ENCODE measurements at places on chromosomes 2 and 18. TPM values are rescaled to one million over a fixed set of nuclear protein-coding genes. Genes with fewer than 3 reads are reported as not detected.

Gene TPO
- not detected for total RNA-seq

Gene CXCR2
- not detected for total RNA-seq

DNA sequence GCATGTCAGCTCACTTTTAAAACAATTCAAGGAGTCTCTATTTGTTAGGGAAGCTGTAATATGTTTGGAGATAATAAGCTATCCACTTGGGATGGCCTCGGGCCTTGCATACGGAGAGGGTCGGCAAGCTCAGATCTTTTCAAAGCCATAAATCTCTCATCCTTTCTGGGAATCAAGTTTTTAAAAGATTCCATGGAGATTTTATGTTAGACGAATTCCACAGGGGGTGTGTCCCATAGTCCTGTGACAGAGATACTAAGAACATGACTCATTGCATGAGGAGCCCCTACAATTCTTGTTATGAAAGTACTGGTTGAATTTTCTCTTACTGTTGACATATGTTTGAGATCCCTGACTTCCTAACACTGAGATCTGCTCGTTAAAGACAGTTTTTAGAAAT, 108.7 kb downstream of the FEZ2 start:
- no peak overlapping the region for H3K4me3 ChIP-seq
- peaks cover 44% of the 10 kb centered on the region for H3K4me1 ChIP-seq
- H3K36me3 ChIP-seq = peaks cover 57% of the 10 kb centered on the region
- no peak for DNase-seq
- no peak overlapping the region for H3K27ac ChIP-seq

Gene POTEC
- total RNA-seq = not detected

Gene MFSD6
- total RNA-seq = 1.4 TPM

DNA sequence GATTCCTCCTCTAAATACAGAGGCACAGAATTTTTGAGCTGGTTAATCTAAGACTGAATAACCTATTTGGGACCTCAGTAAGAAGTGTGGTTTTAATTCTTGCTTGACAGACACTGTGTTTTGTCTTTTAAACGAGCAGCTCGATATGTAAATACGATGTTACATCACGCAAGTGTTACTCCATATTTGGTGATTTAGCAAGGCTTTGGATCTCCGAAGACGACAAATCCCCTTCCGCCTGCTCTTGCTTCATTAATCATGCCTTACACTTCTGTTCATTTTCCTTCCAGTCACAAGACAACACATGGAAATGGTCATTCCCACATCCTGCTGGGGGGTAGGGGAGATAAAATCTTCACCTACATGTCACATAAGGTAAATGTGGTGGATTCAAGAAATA, 9.4 kb downstream of the BCL11A start:
- H3K27ac ChIP-seq = no peak overlapping the region
- H3K36me3 ChIP-seq = no peaks in the 10 kb centered on the region
- DNase-seq = no peak
- no peaks in the 10 kb centered on the region for H3K27me3 ChIP-seq
- H3K4me1 ChIP-seq = no peaks in the 10 kb centered on the region
- no peak overlapping the region for H3K4me3 ChIP-seq

DNA sequence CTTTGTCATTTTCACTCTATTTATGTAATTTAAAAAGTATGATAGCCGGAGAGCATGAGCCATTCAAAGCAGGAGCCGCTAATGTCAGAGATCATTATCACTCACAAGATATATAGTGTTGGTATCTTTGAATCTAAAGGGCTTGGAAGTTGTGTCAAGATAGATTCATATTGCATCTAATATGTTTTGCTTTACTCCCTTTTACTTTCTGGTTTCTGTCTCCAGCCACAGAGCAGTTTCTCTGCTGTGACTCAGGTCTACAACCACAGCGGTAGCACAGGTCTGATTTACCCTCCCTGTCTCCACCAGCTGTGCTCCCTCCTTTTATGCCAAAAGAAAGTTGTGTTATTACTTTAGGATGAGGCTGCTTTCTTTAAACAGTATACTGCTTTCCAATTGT, 424.0 kb downstream of the ARHGAP15 start:
- DNase-seq = no peak
- H3K27me3 ChIP-seq = no peaks in the 10 kb centered on the region
- H3K4me1 ChIP-seq = no peaks in the 10 kb centered on the region
- no peak overlapping the region for H3K27ac ChIP-seq
- no peaks in the 10 kb centered on the region for H3K36me3 ChIP-seq
- no peak overlapping the region for H3K4me3 ChIP-seq

DNA sequence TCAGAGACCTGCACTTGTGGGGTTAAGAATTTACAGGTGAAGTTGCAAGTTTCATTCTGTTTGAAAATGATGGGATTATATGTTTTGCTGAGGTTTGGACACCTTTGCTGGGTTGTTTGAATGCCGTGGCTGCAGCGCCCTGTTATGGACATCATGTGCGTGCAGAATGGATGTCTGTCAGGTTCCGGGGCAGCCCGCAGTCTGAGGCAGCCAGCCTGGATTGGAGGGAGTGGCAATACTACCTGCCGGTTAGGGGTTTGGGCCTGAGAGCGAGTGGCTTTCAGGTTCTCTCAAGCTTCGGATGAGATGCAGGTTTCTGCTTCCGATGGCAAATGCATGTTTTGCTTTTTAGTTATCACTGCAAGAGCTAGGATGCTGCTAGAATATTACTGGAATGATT, 1.1 kb downstream of the CASP8 start:
- H3K27me3 ChIP-seq = no peaks in the 10 kb centered on the region
- no peak for DNase-seq
- H3K4me3 ChIP-seq = no peak overlapping the region
- no peak overlapping the region for H3K27ac ChIP-seq

GRCh38 chr2:205967391-205968075, 118.4 kb downstream of the INO80D start:
- DNase-seq = no peak
- H3K27ac ChIP-seq = no peak overlapping the region
- no peak overlapping the region for H3K4me3 ChIP-seq
- H3K4me1 ChIP-seq = peaks cover 63% of the 10 kb centered on the region
- no peaks in the 10 kb centered on the region for H3K36me3 ChIP-seq

DNA sequence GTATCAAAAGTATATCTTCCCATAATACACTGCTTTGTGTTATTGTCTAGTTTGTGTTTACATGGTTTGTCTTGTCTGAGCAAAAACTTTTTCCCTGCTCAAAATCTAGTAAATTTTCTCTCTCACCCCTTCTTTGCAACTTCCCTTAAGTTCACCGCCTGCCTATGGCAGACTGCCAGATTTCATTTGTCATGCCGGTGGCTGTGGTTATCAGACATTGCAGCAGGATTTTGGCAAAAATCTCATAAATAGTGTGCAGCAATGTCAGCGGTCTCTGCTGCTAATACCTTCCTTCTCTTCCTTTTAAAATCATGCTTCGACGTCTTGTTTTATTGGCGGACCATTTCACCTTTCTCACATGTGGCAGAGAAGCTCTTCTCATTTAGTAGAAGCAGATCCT, 45.6 kb upstream of the TMEM178A start:
- DNase-seq = peak; percentile 17
- H3K27me3 ChIP-seq = no peaks in the 10 kb centered on the region
- H3K4me3 ChIP-seq = no peak overlapping the region
- H3K27ac ChIP-seq = no peak overlapping the region
- H3K36me3 ChIP-seq = no peaks in the 10 kb centered on the region

GRCh38 chr2:149528983-149529382, 58.6 kb downstream of the MMADHC start:
- peaks cover 12% of the 10 kb centered on the region for H3K4me1 ChIP-seq
- no peaks in the 10 kb centered on the region for H3K27me3 ChIP-seq
- H3K36me3 ChIP-seq = no peaks in the 10 kb centered on the region
- H3K27ac ChIP-seq = no peak overlapping the region
- no peak overlapping the region for H3K4me3 ChIP-seq

Gene CD226
- 0.15 TPM for total RNA-seq

GRCh38 chr18:59918320-59918755, 18.5 kb downstream of the PMAIP1 start:
- no peaks in the 10 kb centered on the region for H3K4me1 ChIP-seq
- no peaks in the 10 kb centered on the region for H3K36me3 ChIP-seq
- peaks cover 2% of the 10 kb centered on the region for H3K27me3 ChIP-seq
- no peak overlapping the region for H3K4me3 ChIP-seq
- no peak for DNase-seq

GRCh38 chr2:43441195-43441594, 154.6 kb downstream of the THADA start:
- H3K27ac ChIP-seq = no peak overlapping the region
- H3K36me3 ChIP-seq = 0 out of 3 replicates have a peak, but pooled peaks cover 2% of the 10 kb centered on the region
- no peak for DNase-seq
- H3K27me3 ChIP-seq = no peaks in the 10 kb centered on the region

GRCh38 chr2:190515687-190516086, 18.8 kb downstream of the NEMP2 start:
- no peak overlapping the region for H3K4me3 ChIP-seq
- H3K4me1 ChIP-seq = no peaks in the 10 kb centered on the region
- H3K36me3 ChIP-seq = no peaks in the 10 kb centered on the region
- H3K27me3 ChIP-seq = no peaks in the 10 kb centered on the region

DNA sequence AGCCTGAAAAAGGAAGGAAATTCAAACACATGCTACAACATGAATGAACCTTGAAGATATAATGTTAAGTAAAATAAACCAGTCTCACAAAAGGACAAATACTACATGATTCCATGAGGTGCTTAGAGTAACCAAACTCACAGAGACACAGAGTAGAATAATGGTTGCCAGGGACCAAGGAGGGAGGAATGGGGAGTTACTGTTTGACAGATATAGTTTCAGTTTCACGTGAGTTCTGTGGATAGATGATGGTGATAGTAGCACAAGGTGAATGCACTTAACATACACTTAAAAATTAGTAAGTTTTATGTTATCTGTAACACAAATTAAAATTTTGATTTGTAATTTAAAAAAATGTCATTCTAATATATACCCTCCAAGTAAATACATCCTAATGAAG, 106.9 kb upstream of the ACVR1C start:
- no peak overlapping the region for H3K27ac ChIP-seq
- H3K4me1 ChIP-seq = no peaks in the 10 kb centered on the region
- H3K4me3 ChIP-seq = no peak overlapping the region
- DNase-seq = no peak
- peaks cover 1% of the 10 kb centered on the region for H3K36me3 ChIP-seq

- DNase-seq = peak; percentile 35
- H3K4me3 ChIP-seq = peak overlapping the region; percentile 54
- H3K27me3 ChIP-seq = no peaks in the 10 kb centered on the region
- no peaks in the 10 kb centered on the region for H3K36me3 ChIP-seq
- H3K4me1 ChIP-seq = peaks cover 7% of the 10 kb centered on the region
Measured at GRCh38 chr2:159516241-159516758, 100.0 kb downstream of the BAZ2B start.

Gene TP53I3
- total RNA-seq = 44.1 TPM

Gene ASXL3
- not detected for total RNA-seq

Gene MORN2
- total RNA-seq = 28.0 TPM

Gene ARHGEF33
- not detected for total RNA-seq

- peaks cover 3% of the 10 kb centered on the region for H3K4me1 ChIP-seq
- DNase-seq = no peak
- H3K27ac ChIP-seq = no peak overlapping the region
- H3K36me3 ChIP-seq = no peaks in the 10 kb centered on the region
Measured at GRCh38 chr2:33202641-33203522, 256.1 kb downstream of the LTBP1 start.

GRCh38 chr2:204251158-204251997, 293.9 kb upstream of the PARD3B start:
- H3K27me3 ChIP-seq = no peaks in the 10 kb centered on the region
- H3K36me3 ChIP-seq = no peaks in the 10 kb centered on the region
- H3K4me3 ChIP-seq = no peak overlapping the region
- no peaks in the 10 kb centered on the region for H3K4me1 ChIP-seq
- no peak for DNase-seq
- H3K27ac ChIP-seq = no peak overlapping the region

GRCh38 chr2:73823916-73824523, 4.7 kb upstream of the STAMBP start:
- DNase-seq = peak; percentile 68
- H3K27ac ChIP-seq = no peak overlapping the region
- peaks cover 3% of the 10 kb centered on the region for H3K27me3 ChIP-seq
- H3K4me1 ChIP-seq = peaks cover 13% of the 10 kb centered on the region

- H3K4me1 ChIP-seq = no peaks in the 10 kb centered on the region
- H3K27ac ChIP-seq = no peak overlapping the region
- H3K36me3 ChIP-seq = no peaks in the 10 kb centered on the region
- H3K4me3 ChIP-seq = no peak overlapping the region
- DNase-seq = no peak
Measured at GRCh38 chr2:205405752-205406151, 276.5 kb upstream of the NRP2 start.

DNA sequence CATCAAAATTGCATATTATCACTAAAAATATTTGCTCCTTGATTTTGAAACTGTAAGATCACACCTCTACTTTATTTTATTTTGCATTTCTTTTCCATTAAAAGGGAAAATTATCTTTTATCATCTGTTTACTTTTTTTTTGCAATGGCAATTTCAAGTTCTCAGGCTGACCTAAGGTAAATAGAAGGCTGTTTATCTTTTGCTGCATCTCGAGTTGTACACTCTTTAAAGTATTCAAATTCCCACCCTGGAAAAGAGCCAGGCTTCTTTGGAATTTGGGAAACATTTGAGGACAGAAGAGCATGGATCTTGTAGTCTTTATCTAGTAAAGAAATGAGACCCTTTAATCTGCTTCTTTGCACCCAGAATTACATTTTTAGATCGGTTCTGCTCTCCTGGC, 645.7 kb downstream of the SLC4A3 start:
- H3K4me1 ChIP-seq = no peaks in the 10 kb centered on the region
- DNase-seq = no peak
- no peak overlapping the region for H3K27ac ChIP-seq
- no peaks in the 10 kb centered on the region for H3K36me3 ChIP-seq
- H3K4me3 ChIP-seq = no peak overlapping the region

DNA sequence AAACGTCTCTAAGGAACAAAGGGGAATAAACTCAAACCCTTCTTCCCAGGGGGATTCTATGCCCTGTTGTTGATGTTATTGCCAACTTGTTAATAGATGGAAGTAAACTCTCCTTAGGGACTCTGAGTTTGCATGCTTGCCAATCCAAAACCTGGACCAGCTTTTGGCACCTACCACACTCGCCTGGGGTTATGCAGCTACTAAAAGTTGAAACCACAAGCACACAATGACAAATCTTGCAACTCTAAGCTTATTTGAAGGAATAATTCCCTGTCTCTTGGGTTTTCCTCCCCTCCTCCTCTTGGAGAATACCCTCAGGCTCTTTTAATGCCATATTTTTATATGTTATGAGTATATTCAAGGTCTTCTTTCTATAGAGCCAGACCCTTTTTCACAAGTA, 484.1 kb downstream of the FBXO15 start:
- H3K27me3 ChIP-seq = no peaks in the 10 kb centered on the region
- no peak overlapping the region for H3K27ac ChIP-seq
- no peak overlapping the region for H3K4me3 ChIP-seq
- no peaks in the 10 kb centered on the region for H3K36me3 ChIP-seq
- no peak for DNase-seq

- H3K36me3 ChIP-seq = no peaks in the 10 kb centered on the region
Measured at GRCh38 chr2:25586726-25587144, 86.6 kb downstream of the DTNB start.

Gene POTEI
- 0.48 TPM for total RNA-seq

- no peak overlapping the region for H3K4me3 ChIP-seq
- H3K27me3 ChIP-seq = no peaks in the 10 kb centered on the region
- no peak overlapping the region for H3K27ac ChIP-seq
- DNase-seq = no peak
- H3K36me3 ChIP-seq = no peaks in the 10 kb centered on the region
Measured at GRCh38 chr2:105445976-105446375, 47.1 kb upstream of the FHL2 start.

Gene LGALSL
- 22.6 TPM for total RNA-seq

GRCh38 chr2:167945660-167946368, 301.6 kb downstream of the STK39 start:
- H3K4me1 ChIP-seq = no peaks in the 10 kb centered on the region
- H3K27ac ChIP-seq = no peak overlapping the region
- no peaks in the 10 kb centered on the region for H3K36me3 ChIP-seq

- H3K4me1 ChIP-seq = peaks cover 15% of the 10 kb centered on the region
- H3K27ac ChIP-seq = no peak overlapping the region
- no peaks in the 10 kb centered on the region for H3K27me3 ChIP-seq
- no peak overlapping the region for H3K4me3 ChIP-seq
- DNase-seq = no peak
Measured at GRCh38 chr2:239355139-239355538, 45.7 kb downstream of the HDAC4 start.

Data from HepG2 (cell line).